Dermis blood vessel endothelial cell (primary cell): ENCODE measurements at places on chromosomes 3 and 15.

- no peak for DNase-seq
Observed at GRCh38 chr3:98563661-98564281, 29.6 kb downstream of the CPOX start.

DNA sequence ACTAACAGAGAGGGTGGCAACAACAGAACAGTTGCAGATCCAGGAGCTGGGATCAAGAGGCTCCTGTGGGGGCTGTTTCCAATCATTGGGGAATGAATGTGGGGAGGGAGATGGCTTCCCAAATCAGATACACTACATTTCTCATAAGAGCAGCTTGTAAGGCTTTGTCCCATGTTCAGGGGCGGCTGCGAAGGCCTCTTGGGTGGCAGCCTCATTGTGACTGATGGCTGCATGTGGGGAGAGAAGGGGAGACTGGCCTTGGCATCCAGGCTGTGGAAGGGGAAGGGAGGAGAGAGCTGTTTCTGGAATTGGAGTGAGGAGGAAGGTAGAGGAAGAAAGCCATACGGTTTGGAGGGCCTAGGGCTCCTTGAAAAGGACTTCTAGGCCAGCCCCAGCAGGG is 326.6 kb upstream of the RGMA start:
- no peak for DNase-seq

DNA sequence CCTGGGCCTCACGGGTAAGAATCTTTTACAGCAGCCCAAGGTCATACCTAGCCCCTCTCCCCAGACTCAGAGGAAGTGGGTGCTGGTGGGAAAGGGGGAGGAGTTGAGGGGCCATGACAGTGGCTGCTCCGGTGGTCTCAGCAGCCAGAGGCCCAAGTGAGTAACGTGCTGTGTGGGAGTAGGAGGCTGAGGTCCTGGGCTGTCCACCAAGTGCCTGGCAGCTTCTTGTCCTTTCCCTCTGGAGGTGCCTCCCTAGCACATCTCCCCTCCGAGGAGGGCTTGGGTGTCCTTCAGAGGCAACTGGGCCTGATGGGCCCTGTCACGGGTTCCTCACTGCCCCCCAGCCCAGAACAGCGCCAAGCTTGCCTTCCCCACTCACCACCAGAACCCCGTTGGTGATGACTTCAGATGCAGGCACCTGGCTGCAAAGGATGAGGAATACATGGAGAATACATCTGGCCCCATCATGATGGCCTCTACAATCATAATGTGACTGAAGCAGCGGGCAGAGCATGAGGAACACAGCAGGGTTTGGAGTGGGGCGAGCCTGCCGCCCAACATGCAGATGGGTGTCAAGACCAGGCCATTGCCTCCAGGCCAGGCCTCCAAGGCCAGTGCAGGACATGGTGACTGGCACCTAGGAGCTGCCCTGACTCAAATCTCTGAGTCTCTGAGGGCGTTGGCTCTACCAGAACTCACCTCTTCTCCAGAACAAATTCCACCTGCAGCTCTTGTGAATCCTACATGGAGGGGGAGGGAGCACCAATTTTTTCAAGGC is 3.3 kb downstream of the PLA2G4F start:
- no peak for DNase-seq

DNA sequence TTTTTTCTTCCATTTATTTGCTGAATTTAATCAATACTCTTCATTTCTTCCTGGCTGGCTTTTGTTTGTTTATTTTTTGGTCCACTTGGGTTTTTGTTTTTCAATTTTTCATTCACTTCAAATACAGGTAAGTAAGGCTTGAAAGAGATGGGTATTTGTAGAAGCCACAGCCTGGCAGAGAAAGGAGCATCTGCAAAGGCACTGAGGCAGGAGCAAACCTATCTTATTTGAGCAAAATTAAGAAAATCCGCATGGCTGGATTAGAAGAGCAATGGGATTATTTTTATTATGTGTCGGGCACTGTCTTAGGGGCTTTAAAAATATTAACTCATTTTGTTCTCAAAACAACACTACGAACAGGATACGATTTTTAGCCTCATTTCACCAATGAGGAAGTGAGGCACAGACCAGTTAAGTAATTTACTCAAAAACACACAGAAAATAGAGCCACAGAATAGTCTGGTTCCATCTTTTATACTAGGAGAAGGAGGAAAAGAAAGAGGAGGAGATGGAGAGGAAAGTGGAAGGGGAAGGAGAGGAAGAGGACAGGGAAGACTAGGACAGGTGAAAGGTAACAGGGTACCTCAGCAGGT is 35.1 kb upstream of the CCDC80 start:
- DNase-seq, result no peak

DNA sequence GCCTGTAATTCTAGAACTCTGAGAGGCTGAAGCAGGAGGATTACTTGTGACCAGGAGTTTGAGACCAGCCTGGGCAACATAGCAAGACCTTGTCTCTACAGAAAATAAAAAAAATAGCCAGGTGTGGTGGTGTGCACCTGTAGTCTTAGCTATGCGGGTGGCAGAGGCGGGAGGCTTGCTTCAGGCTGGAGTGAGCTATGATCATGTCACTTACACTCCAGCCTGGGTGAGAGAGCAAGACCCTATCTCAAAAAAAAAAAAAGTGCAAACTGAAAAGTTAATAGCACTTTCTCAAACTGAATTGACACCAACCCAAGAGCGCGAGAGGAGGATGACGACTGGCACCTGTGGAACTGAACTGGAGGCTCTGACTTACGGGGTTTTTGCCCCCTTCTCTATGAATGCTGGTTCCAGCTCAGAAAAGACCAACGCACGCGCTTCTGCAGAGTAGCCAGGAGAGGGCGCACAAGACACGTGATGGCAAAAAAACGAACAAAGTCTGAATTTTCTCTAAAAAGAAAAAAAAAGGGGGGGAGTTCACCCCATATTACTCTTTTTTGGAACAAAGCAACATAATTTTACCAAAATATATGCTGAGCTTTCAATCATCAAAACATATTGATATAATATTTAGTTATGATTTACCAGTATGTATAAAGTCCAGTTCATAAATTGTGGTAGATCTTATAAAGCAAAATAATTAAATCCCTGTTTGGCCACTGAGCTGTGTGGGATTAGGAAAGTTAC is 23.7 kb downstream of the CFAP92 start:
- DNase-seq, result peak; percentile 73

DNA sequence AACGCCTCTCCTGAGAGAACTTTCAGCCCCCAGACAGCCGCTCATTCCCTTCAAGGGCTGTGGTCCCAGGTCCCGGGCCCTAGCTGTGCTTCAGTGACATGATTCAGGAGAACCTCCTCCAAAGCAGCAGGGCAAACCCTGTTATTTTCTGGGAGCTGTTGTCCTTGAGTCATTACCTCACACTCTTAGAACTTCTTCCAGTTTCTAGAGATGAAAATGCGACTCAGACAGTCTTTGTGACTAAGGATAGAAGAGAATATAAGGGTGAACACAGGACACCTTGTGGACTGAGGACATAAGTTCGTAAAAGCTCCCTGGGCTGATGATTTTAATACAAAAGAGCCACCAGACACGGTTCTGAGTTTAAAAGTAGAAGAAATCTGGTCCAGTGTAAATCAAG is 203.8 kb downstream of the RORA start:
- DNase-seq, result no peak

DNA sequence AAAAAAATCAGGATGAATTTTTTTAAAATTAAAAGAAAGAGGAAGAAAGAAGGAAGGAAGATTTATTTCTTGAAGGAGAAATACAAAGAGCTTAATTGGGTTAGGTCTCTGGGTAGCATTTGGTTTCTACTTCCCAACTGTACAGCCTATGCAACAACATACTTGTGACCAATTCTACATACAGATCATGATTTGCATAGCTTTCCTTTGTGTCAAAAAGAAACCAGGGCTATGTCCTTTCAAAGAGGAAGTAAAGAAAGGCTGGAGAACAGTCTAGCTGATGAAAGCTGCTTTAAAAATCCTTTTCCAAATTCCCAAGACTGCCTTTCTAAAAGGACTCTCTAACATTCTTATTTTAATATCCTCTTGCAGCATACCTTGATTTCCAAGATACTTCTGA is 6.1 kb upstream of the HGD start:
- DNase-seq, result no peak
